Effector CD4-positive, alpha-beta T cell (primary cell): ENCODE measurements at places on chromosomes 3 and 15.

GRCh38 chr3:192515664-192516045, 211.7 kb downstream of the FGF12 start:
- DNase-seq, result no peak

GRCh38 chr15:51075826-51076523, 18.7 kb downstream of the TNFAIP8L3 start:
- DNase-seq, result no peak

- DNase-seq, result no peak
These were observed 47.9 kb upstream of the PLXNA1 start for GRCh38 chr3:126934991-126935390.

DNA sequence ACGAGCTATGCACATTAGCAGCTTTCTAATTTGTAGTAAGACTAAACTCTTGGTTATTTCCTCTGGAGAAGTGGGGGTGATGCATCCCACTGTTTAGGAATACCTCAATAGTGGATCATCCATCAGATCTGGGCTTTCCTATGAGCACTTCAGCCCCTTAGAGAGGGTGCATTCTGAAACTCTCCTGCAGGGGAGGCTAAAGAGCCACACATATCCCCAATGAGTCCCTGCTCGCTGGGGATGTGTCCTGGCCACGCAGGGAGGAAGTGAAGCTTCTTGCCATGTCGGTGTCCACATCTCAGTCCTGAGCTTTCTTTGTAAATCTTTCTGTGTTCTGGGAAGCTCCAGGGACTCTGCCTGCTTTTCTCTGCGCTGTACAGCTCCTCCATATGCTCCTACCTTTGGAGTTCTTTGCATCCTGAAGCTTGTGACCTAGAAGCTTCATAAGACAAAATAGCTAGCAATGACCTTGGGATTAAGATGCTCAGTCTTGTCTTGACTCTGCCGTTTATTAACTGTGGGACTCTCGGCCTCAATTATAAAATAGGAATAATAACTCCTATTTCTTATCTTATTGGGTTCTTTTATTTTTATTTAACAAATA, 28.3 kb upstream of the MASP1 start:
- DNase-seq, result peak; percentile 18

- DNase-seq, result no peak
These were observed 22.3 kb downstream of the WDR73 start for GRCh38 chr15:84631706-84632272.

- no peak for DNase-seq
These were observed 128.7 kb downstream of the GHSR start for GRCh38 chr3:172319595-172319994.

DNA sequence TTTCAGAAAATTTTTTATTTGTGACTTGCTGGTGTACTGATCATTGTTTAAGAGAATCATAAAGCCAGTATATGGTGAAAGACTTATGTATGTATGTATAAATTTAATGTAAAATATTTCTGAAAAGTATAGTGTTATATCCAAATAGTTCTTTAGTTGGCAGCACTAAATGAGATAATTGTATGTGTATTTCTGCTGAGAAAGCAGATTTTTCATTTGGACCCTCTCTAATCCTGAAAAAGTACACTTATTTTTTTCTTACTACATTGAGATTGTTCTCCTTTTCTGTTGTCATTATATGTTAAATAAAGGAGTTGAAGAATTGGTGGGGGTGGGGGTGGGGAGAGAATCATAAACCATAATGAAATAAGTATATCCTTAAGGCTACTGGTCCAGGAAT, 324.9 kb upstream of the SUCLG2 start:
- no peak for DNase-seq

- no peak for DNase-seq
These were observed 41.9 kb downstream of the MEX3B start for GRCh38 chr15:82003916-82004315.

GRCh38 chr15:40731034-40731433, 24.0 kb downstream of the RMDN3 start:
- DNase-seq, result no peak

DNA sequence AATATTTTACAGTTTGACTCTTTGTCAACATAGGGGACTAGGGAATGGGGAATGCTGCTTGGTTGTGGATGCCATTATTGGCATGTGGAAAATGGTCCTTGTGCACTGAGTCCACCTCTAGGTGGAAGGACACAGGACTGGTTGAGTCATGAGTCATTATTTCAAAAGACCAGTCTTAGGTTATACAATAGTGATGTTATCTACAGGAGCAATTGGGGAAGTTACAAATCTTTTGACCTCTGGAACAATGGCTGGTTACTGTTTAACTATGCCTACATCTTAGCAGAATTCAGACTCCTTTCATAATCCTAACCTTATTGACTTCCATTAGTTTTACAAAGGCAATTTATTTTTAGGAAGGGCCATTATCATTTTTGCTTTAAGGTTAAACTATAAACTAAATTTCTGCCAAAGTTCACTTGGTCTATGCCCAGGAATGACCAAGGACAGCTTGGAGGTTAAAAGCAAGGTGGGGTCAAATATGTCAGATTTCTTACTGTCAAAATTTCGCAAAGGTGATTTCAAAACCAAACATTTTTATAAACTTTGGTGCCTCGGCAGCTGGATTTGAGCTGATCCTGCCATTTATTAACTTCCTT, 11.8 kb upstream of the CCR8 start:
- no peak for DNase-seq

DNA sequence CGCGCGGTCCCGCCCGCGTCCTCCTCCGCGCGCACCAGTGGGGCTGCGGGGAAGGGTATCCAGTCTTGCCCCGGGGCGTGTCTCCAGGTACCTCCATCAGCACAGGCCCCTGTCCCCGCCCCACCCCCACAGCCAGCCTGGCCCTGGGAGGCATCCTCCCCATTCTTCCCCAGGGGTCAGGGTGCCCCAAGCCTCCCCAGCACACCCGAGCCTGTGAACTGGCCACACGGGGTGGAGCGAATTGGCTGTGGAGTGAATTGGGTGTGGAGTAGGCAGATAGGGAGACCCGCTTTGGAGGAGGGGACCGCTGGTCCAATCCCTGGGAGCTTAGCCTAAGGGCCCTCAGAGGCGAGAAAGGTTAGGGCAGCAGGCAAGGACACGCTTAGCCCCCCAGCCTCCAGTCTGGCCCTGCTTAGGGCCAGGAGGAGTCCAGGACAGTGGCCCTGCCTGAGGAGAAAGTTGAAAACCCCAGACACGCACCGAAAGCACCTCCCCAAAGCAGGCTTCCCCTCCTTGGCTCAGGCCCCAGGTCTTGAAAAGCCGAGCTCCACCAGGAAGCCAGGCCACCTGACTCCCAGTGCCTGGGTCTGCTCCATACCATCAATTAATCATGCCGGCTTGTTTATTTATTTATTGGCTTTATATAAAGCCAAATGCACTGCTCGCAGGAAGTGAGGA, 107.7 kb upstream of the SLC6A11 start:
- no peak for DNase-seq

- no peak for DNase-seq
These were observed 192.3 kb downstream of the OCA2 start for GRCh38 chr15:27906802-27907201.

GRCh38 chr3:138232705-138233364, 45.7 kb downstream of the ARMC8 start:
- no peak for DNase-seq
